Foreskin fibroblast (primary cell): ENCODE measurements at places on chromosomes 13 and 19.

DNA sequence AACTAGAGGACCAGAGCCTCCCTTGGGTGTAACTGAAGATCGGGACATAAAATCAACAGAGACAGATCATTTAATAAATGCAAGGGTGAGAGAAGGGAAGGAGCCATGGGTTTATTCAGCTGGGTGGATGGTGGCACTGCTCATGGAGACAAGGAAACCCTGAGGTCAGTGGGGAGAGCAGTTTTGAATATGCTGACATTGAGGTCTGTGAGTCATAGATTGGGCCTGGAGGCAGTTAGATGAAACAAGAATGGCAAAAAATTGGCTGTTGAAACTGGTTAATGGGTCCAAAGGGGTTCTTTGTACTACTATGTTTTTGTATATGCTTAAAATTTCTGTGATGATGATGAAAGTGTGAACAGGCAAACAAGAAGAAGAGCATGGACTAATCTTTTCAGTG, 5.1 kb upstream of the GTF3A start:
- DNase-seq: peak; percentile 26

DNA sequence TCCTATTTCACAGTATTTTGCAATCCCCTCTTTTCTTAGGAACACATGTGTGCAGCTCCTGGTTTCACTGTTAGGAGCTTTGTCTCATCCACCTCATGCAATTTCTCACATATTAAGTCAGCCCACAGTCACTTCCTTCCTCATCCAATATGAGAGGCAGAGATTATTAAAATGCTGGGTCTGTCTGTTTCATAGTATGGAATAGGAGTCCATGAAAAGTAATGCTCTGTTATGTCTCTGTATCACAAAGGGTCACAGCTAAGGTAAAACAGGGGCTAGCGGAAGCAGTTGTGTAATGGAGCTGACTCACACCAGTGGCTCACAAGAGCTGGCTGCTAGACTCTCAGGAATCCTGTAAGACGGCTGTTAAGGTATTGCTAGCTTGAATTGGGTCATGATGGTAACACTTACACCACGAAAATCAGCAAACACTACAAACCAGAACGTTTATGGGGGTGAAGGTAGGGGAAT, 216.5 kb downstream of the EFNB2 start:
- peak; percentile 91 for DNase-seq

DNA sequence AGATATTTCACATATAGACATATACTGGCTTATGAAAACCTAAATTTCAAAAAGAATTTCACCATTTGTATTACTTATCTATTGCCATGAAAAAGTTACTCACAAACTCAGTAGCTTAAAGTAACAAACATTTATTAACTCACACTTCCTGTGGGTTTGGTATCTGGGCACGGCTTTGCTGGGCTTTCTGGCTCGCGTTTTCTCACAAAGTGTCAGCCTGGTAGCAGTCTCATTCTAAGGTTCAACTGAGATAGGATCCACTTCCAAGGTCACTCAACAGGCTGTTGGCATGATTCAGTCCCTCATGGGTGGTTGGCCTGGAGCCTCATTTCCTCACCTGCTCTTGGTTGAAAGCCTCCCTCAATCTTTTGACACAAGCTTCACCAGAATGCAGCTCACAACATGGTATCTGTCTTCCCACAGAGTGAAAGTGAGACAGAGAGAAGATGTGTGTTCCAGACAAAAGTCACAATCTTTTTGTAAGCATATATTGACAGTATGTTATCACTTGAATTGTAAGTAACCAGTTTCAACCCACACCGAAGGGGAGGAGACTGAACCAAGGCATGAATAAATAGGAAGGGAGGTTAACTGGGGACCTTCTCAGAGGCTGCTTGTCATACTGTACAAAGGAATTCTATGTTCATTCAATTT, 1065.8 kb upstream of the SPRY2 start:
- no peak for DNase-seq

DNA sequence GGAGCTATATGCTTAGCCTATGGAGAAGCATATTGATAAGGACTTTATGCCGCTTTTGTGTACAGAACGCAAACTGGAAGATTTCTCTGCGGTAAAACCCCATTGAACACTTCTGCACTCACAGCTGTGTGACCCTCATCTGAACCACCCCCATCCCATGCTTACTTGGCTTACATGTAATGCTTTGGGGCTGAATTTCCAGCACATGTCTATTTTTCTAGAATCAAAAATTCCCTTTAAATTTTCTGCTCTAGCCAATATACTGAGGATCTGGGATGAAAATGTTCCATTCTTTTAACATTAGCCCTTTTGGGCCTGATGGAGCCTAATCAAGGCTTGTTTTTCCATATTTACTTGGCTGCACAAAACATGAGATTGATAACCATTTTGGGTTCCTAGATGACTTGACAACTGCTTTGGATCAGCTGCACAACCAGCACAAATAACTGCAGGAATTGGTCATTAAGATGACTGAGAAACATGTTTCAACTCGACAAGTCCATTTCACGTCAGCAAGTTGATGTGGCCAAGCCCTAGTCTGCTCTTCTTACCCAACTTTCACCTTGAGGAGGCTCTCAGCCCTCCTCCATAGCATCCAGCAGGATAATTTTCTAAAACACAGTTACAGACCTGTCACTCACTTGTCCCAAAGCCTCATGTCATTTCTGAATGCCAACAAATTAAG, 52.4 kb downstream of the TNFSF11 start:
- DNase-seq: no peak

GRCh38 chr13:94198681-94199080, 280.8 kb downstream of the DCT start:
- DNase-seq: no peak
